ENCODE measurements at places on chromosomes 4 and X. TPM values are rescaled to one million over a fixed set of nuclear protein-coding genes. Genes with fewer than 3 reads are reported as not detected.

AASDH gene
- 8.8 TPM for polyA plus RNA-seq

TRIM61 gene
- polyA plus RNA-seq, result 1.3 TPM

CWH43 gene
- polyA plus RNA-seq, result not detected

PSAPL1 gene
- polyA plus RNA-seq, result not detected

IL1RAPL1 gene
- polyA plus RNA-seq, result 0.10 TPM

DNA sequence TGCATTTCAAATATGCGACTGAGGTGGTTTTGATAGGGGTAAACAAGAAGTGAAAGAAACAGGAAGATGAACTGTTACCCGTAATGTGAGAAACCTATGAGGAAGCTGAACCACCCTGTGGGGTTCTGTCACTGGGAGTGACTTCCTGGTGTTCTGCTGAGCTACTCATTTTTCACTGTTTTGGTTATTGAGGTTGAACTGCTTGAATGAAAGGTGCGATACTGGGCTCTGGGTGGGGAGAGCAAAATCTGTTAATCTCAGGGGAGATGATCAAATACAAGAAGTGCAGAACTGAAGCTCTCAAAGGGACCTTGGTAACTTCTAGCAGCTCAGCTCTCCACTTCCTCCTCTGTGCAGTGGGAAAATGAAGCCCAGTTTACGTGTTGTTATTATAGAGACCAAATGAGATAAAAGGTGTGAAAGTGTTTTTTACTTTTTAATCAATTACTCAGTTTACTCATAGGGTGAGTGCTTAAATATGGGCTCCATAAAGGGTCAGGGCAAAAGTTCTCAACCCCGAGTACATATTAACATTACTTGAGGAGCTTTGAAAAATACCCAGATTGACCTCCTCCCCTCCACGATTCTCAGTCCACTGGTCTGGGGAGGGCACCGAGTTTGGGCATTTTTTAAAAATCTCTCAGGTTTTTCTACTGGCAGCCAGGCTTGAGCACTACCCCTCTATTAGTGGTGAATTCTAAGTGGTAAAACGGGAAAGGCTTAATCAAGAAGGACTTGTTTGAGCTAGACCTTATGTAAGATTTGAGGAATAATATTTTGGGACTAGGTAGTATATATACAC lies 66.7 kb downstream of the COQ2 start:
- no peak for DNase-seq

GRCh38 chrX:103774070-103774642 lies 2.5 kb upstream of the PLP1 start:
- DNase-seq, result no peak

DNA sequence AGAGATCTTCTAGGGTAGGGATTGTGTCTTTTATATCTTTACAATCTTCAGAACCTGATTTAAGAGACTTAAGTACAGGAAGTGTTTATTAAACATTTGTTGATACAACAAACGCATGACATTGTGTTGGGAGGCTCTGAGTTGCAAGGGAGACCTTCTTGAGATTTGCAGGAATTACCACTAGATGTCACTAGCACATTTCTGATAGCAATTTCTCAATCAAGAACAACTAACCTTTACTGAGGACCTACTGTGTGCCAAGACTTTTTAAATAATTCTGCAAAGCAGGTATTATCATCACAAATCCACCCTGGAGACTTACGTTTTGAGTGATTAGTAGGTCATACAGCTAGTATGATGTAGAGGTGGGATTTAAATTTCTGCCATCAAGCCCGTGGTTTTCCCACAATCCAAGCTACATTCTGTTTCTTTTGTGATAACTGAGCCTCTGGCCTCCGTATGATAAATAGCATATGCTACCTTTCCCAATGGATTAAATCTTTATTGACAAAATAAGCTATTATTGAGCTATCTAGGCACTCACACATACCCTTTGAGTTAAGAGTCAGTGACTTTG lies 986.0 kb downstream of the CCSER1 start:
- no peak for DNase-seq
